ENCODE measurements at places on chromosomes 6 and 20.

- no peak for DNase-seq
Measured at GRCh38 chr20:646107-646867, 6.7 kb downstream of the SRXN1 start.

GRCh38 chr6:127225497-127225896, 41.2 kb upstream of the RNF146 start:
- no peak for DNase-seq

DNA sequence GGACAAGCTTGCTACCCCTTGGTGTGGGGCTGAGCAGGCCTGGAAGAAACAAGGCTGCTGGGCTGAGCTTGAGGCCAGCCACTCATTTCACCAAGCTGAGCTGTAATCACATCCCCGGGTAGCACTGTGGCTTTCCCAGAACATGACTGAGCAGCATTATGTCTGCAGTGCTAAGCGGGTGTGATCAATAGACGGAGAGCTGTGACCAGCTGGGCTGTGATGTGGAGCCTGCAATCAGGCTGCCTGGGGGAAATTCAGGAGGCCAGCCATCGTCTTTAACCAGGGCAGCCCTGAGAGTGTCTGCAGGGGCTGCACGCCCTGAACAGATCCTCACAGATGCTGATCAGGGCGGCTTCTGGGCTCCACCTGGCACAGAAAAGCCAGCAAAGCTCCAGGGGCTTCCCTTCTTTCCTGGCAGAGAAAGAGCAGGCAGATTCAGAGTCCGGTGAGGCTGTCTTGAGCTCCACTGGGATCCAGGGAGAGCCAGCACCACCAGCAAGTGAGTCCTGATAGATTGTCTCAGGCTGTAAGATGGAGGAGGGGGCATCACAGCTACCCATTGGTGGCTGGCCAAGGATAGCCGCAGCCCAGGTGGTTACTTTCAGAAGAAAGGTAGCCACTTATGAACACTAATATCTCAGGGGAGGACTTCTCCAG, 165.9 kb downstream of the NRN1 start:
- DNase-seq = peak; percentile 2

DNA sequence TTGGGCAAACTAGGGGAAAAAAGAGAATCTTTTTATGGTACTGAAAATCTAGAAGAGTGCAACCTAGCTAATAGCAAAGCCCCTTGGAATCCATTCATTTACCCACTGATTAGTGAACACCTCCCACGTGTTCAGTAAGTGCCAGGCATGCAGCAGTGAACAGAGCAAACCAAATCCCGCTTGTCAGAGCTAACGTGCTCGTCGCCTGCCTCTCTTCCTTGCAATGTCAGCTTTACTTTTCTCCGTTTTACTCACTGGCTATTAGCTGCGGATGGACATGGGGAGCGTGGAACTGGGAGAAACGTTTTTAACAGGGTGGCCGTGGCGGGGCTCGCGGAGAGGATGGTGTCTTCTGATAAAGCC, 120.4 kb downstream of the SYNDIG1 start:
- no peak for DNase-seq

DNA sequence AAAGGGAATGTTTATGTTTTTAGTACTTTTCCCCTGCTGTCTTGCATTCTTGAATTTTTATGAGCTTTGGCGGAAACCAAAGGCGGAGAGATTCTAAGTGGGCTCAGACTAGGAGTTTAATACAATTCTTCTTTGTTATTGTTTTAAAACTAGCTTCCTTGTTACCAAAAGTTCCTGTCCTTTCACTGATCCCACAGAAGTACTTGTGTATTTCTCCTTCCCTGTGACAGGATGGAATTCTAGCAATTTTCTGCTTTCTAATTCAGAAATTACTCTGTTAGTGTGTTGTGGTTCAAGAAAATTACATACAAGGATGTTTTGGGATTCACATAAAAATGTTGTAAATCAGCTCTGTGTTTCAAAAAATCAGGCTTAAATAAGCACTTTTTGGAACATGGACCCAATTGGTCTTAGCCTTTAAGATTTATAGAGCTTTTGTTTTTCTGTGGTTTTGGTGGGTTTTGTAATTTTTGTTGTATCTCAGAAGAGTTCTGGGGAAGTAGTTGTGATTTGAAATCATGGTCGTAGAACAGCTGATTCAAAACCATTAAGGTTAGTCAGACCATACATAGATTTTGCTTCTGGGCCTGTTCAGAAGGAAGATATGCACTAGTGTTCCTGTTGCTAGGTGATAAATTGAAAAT, 17.6 kb upstream of the CTAGE9 start:
- DNase-seq = no peak

- peak; percentile 42 for DNase-seq
Measured at GRCh38 chr6:165605901-165606739, 56.9 kb downstream of the PDE10A start.

GRCh38 chr6:119390247-119390793, 40.8 kb upstream of the MAN1A1 start:
- no peak for DNase-seq

DNA sequence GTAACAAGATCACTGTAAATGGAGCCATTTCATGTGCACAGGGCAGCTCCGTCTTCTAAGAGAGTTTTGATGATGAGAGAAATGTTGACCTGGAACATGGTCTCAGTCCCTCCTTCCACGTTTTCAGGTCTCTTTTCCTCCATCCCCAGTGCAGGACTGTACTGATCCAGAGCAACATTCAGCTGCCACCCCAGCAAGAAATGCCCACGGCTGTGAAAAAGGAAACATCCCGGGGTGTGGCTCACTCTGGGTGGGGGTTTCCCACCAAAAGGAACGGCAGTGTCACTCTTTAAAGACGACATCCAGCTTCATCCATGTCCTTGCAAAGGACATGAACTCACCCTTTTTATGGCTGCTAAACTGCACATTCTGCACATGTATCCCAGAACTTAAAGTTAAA, 92.6 kb downstream of the ERMARD start:
- DNase-seq = no peak

Measured in hepatocyte (in vitro differentiated cells).